CD4-positive, alpha-beta T cell treated with Interleukin-2 at 100 ng/mL for 4 hours (primary cell): ENCODE measurements at places on chromosomes 12 and 14.
A peak's percentile ranks its signal among the peaks of the same experiment; 100 is the strongest.

GRCh38 chr12:85182699-85183098 is 97.3 kb upstream of the ALX1 start:
- DNase-seq: no peak

- no peak for DNase-seq
Observed at GRCh38 chr12:89355243-89356068, 3.2 kb upstream of the DUSP6 start.

- no peak for DNase-seq
Observed at GRCh38 chr14:93946541-93947090, 19.5 kb downstream of the FAM181A start.

- no peak for DNase-seq
Observed at GRCh38 chr12:76766161-76766560, 2.2 kb downstream of the ZDHHC17 start.

DNA sequence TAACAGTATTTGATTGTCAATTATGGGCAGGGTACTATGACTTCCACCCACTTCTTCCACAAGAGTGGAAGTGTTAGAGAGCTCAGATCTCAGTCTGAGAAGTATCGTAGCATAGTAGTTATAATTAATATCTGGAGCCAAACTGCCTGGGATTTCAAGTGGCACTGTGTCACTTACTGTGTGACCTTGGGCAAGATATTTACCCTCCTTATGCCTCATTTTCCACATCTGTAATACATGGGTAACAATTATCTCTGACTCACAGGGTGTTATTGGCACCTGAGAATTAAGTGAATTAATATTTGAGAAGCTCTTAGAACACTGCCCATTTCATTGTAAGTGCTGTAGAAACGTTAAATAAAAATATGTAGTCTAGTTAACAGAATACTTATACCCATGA is 11.5 kb downstream of the RAB21 start:
- DNase-seq: no peak

GRCh38 chr14:105092171-105093037 is 27.2 kb upstream of the GPR132 start:
- DNase-seq: no peak

DNA sequence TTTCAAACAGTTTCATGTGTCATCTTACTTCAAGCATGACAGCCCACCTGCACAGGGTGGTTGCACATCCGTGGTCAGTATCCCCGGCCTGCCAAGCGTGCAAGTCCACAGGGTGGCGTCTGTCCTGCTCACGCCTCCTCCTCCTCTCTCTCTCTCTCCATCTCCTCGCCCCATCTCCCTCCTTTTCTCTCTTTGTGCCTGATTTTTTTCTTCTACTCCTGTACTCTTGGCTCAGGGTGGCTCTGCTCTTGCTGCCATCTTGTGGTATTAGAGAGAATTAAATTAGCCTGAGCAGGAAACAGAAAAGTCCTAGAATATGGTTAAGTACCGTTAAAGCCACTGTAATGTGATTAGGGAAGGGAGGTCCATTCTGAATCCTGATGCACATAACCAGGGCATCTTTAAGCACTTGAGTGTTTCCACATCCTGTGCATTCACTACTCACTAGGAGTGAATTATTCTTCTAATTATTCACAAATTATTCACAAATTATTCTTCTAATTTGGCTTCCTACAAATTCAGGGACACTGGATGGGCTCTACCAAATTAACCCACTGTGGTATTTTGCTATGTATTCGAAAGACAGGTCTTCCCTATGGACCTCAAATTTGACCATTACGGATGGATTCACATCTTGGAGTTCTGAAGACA is 25.5 kb upstream of the DTX1 start:
- DNase-seq: peak; percentile 46

DNA sequence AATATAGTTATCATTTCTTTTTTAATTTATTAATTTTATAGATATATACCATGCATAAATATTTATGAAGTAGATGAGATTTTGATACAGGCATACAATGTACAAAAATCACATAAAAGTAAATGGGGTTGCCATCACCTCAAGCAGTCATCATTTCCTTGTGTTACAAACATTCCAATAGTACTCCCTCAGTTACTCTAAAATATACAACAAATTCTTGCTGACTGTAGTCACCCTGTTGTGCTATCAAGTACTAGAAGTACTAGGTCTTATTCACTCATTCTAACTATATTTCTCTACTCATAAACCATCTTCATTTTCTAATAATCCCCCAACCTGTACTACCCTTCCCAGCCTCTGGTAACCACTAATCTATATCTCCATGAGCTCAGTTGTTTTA is 432.6 kb upstream of the SYT1 start:
- no peak for DNase-seq

DNA sequence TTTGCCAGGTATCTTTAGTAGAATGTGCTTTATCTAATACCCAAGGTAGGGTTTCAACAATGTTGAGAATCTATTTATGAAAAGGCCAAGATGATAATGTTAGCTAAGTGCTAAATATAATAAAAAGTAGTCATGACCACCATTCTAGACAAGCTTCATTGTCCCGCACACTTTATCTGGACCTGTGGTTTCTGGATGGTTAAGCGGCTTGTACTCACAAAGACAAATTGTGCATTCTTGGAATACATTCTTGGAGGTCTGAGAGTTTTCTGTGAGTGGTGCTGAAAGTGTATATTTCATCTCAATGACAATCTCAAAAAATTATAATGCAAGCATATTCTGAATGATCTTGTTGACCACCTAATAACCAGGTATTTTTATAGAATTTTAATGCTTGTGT is 646.9 kb downstream of the DIO2 start:
- no peak for DNase-seq

DNA sequence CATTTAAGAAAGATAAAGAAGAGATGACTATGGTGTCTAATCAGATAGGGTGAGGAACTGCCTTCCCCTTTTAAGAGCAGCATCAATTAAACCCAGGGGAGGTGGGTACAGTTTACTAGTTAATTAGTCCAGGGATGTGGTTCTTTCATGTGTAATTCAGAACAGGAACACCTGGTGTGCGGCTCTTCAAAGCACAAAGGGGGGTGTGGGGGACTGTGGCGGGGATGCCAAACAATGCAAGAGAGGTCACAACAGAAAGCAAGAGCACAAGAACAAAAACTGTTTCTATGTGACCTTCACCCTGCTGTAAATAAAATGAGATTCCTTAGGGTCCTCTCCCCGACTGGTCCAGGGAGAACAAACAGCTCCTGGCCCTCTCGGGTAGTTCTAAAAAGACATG is 183.9 kb upstream of the SOX5 start:
- no peak for DNase-seq

DNA sequence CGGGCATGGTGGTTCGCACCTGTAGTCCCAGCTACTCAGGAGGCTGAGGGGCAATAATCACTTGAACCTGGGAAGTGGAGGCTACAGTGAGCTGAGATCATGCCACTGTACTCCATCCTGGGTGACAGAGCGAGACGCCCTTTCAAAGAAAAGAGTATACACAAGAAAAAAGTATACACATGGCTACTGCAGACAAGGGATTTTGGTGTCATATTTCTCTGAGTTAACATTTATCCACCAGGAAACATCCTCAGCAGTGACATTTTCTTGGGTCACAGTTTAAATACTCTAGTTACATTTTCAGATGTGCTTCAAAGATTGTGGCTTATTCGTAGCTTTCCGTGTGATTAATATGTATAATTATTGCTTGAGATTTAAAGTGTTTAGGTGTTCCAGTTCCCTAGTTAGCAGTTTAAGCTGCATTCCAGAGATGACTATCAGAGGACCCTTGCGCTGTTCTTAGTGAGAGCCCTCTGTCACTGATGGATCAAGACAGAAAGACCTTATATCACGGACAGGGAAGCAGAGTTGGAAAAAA is 4.7 kb upstream of the PPP2R5E start:
- no peak for DNase-seq

GRCh38 chr12:44503329-44503728 is 372.8 kb downstream of the NELL2 start:
- DNase-seq: no peak

DNA sequence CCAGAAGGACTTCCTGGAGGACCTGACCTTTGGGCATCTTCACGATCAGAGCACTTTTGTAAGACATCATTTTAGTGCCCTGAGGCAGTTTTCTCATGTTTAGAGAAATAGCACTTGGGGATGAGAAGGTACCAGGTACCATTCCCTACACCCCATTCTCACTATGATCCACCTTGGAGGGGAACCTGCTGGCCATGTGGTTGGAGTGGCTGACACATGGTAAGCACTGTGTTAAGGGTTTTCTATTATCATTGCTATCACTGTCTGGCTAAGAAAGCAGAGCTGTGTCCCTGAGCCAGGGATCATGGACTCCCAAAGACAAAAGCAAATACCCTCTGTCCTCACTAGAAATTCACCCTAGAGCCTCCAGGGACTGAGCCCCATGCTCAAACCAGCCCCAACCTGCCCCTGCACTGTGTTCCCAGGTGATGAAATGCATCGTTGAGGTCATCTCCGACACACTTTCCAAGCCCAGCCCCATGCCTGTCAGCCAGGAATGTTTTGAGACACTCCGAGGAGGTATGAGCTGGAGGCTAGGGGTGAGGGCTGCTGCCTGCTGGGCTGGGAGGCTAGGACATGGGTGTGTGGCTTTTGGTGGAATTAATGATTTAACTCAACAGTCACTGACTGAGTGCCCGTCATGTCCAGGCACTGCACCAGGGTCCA is 3.4 kb downstream of the CHGA start:
- DNase-seq: no peak

DNA sequence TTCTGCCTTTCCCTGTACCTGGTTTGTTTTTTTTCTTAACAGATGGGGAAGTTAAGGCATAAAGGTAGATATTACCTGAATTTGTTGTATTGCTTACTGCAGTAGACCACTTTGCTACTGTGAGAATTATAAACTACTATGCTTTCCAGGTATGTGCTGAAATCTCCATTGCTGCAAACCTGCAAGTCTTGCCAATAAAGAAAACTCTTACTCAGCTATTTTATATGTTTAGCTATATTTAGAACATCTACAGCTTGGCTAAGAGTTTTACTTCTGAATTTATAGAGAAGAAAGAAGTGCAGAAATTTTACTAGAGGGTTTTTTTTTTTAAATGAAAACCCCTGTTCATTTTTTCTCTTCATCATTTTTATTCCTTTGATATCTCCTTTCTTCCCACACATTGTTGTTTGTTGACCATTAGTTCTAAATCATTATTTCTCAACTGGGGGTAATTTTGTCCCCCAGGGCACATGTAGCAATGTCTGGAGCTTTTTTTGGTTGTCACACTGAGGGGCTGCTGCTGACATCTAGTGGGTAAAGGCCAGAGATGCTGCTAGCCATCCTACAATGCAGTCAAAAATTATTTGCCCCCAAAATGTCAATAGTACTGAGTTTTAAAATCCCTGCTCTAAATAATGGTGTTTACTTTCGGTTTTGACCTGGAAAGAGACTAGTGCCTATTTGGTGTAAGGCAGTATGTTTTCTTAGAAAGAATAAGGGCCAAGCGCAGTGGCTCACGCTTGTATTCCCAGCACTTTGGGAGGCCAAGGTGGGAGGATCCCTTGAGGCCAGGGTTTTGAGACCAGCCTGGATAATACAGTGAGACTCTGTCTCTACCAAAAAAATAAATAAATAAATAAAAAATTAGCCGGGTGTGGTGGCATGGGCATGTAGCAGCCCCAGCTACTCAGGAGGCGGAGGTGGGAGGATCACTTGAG is 48.6 kb downstream of the PCNX1 start:
- DNase-seq: peak; percentile 61

DNA sequence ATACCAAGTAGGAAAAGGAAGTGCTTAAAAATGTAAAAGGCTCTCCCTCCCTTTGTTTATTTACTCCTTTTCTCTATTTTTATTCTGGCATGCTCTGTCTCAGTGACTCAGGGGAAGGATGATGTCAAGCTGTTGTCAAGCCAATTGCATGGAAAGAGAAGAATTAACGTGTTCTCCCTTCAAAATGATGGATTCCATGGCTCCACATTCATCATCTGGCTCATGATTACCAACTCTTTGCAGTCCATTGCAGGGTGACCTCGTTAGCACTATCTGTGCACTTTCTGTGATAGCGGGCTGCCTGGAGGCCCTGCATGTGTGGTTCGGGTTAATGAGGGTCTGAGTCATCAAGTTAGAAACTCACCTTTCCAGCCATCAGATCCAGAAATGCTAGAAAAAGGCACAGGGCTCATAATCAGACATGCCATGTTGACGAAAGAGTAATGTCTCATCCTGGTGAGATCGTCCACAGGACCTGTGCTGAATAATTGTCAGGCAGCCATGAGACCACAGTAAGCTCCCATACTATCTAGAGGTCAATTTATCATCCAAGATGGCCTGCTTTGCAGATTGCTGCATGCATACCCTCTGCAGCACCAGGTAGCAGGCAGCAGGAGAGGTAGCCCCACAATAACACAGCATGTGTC is 79.2 kb upstream of the BTG1 start:
- no peak for DNase-seq

DNA sequence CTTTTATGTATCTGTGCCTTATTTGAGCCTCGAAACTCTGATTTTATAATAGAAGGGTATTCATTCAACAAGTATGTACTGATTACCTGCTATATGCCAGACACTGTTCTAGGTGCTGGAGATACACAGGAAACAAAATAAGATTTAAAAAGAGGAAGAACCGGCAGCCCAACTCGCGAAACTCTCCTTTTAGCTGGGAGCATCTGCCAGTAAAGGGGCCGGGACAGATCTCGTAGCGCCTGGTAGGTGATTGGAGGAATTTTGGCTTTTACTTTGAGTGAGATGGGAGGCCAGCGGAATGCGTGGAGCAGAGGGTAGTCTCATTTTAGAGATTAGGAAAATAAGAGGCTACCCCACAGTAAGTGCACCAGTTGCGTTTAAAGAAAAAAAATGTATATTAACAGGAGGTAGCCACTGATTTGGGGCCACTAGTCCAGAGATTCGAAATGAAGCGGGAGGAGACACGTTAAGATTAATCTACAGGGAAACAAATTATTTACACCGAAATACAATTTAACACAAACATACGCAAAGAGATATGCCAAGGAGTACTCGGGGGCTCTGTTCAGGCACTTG is 520 bp upstream of the MON2 start:
- peak; percentile 20 for DNase-seq

- DNase-seq: no peak
Observed at GRCh38 chr12:84779169-84779568, 133.4 kb downstream of the SLC6A15 start.

DNA sequence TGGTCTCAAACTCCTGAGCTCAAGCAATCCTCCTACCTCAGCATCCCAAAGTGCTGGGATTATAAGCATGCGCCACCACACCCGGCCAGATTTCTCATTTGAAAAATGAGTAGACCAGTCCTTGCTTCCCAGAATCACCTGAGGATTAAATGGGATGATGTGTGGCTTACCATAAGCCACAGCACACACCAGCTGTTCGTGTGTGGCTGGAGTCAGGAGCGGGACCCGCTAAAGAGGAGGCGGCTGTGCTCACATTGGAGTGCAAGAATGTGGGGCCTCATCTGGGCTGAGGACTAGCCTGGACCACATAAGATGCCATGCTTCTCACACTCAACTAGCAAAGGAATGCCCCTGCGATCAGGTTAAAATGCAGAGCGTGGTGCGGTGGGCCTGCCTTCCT is 6.7 kb upstream of the ALDH2 start:
- DNase-seq: no peak

- no peak for DNase-seq
Observed at GRCh38 chr12:87469295-87469694, 559.9 kb downstream of the C12orf50 start.
